Stimulated activated CD8-positive, alpha-beta memory T cell treated with anti-CD3 and anti-CD28 coated beads, Interleukin-4, amount 100 ng/mL, for 4 hours (primary cell): ENCODE measurements at places on chromosomes 1 and 21.

GRCh38 chr1:204288021-204288588, 71.6 kb downstream of the PLEKHA6 start:
- DNase-seq, result no peak

DNA sequence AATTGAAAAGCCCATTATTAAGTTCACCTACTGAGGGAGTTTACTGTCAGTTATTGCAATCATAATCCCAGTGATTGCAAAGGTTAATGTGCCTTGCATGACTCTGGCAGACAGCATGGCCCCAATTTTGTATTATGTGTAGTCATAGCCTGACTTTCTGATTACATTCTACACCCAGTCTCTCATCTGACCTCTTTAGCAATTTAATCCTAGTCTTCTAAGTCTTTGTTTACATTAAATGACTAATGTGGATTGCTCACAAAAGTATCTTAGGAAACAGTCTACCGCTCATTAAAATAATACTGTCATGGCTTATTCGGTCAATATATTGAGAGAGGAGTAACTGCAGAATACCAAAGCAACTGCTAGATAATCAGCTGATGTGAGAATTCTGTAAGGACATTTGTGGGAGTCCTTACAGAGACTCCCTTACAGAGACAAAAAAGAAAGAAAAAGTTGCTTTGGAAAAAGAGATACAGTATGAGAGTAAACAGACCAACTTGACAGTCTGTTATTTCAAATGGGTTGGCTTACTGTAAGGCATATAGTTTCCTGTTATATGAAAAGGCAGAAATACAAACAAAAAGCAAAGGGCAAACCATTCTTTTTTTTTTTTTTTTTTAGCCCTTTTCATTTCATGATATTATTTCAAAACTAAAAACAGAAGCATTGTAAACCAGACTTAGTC, 42.8 kb downstream of the SMG7 start:
- no peak for DNase-seq

DNA sequence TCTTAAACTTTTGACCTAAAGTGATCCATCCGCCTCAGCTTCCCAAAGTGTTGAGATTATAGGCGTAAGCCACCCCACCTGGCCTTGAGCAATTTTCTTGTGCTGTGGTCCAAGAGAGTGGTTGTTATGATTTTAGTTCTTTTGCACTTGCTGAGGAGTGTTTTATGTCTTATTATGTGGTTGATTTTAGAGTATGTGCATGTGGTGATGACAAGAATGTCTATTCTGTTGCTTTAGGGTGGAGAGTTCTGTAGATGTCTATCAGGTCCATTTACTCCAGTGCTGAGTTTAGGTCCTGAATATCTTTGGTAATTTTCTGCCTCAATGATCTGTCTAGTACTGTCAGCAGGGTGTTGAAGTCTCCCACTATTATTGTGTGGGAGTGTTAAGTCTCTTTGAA, 11.2 kb upstream of the S100B start:
- DNase-seq, result no peak

GRCh38 chr1:94852788-94853187, 32.6 kb downstream of the SLC44A3 start:
- DNase-seq, result no peak

DNA sequence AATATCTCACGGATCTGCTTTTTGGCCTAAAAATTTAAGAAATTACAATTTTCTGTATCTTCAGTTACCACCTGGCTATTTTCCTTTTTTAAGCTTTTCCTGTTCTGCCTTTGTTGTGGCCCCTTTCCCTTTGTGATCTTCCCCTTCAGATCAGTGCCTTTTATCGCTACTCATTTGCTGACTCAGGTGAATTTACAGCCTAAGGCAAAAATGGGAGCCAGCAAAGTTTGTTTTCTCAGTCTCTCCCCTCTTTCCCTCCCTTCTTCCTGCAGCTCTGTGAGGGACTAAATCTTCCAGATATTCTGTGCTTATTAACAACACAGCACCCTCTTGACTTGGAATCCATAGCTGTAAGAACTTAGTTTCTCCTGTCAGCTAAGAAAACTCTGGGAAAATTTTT, 5.3 kb upstream of the PRRC2C start:
- DNase-seq, result no peak

DNA sequence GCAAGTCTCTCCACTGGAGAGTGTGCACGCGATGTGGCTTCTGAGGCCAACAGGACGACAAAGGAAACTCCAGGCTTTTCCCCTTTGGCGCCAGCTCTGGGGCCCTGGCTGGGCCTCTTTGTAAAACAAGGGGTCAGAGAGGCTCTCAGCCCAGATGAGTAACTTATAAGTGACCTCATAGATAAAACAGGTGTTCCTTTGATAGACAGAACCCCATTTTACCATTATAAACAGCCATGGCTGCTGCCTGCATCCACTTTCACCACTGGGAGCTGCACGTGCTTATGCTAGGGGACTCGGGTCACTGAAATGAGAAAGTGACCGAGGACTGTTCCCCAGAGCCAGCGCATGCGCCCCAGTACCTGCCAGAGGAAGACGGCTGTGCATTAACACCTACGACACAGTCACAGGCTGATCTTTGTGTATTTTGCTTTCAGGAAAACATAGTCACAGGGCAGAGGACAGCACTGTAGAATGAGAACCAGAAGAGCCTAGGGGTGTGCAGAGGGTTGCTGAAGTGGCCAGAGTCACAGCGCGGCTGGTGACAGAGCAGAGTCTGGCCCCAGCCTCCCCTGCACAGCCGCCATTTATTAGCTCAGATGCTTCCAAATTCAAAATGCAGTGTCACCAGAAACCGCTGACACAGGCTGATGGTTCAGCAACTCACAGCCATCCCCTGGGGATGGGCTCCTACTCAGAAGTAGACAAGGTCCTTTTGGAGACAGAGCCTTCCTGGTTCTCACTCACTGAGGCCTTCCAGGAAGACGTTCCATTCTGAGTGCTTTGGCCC, 12.7 kb downstream of the RNF207 start:
- DNase-seq, result no peak

GRCh38 chr1:10864776-10865175, 68.3 kb upstream of the CASZ1 start:
- no peak for DNase-seq

GRCh38 chr1:232915212-232915611, 35.2 kb upstream of the NTPCR start:
- DNase-seq, result no peak

- DNase-seq, result no peak
Observed at GRCh38 chr1:97365026-97365425, 555.8 kb downstream of the DPYD start.

GRCh38 chr1:160722726-160723125, 11.1 kb upstream of the CD48 start:
- DNase-seq, result no peak

- DNase-seq, result no peak
Observed at GRCh38 chr1:206021008-206021625, 2.6 kb downstream of the CTSE start.

DNA sequence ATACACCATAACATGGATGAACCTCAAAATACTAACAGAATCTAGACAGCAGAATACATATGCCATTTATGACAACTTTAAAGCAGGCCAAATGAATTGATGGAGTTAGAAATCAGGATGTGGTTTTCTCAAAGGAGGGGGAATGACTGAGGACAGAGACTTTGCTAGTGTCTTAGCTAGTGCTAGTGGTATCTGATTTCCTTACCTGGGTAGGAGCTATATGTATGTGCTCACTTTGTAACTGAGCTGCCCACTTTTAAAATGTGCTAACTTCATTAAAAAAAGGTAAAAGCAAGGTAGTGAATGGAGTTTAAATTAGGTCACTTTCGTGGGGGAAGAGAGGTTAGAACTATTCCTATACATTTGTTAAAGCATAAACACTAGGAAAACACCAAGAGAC, 2.6 kb downstream of the GTF2B start:
- no peak for DNase-seq

- DNase-seq, result no peak
Observed at GRCh38 chr1:6126521-6127067, 53.5 kb downstream of the CHD5 start.

GRCh38 chr1:198598796-198599321, 40.0 kb upstream of the PTPRC start:
- DNase-seq, result no peak

- DNase-seq, result no peak
Observed at GRCh38 chr1:182146286-182146685, 84.8 kb upstream of the ZNF648 start.

GRCh38 chr1:45815667-45816458, 12.5 kb downstream of the MAST2 start:
- DNase-seq, result no peak

DNA sequence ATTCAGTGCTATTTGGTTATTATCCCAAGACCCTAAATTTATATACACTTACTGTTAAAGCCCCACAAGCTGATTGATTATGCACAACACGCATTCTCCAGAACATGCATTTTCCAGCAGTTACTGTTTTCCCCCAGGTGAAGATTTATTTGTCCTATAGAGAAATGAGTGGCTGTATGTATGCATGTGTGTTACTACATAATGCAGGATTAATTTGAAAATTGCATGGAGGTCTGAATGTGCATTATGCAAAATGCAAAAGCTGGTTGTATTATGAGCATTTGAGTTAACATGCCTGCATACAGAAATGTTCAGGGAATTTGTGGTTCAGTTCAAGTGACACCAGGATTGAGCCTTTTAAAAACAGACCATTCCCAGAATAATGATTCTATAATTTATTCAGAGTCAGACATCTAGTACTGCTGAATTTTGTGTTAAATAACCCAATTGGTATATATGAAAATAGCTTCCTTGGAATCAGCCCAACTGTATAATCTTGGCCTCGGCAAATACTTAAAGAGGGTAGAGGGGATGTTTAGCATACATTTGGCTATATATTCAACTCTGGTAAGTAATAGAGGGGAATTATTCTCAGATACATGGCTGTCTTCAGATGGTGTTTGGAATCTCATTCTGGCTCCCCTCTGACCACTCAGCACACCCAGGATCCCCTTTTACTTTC, 320.0 kb downstream of the HHAT start:
- DNase-seq, result no peak

GRCh38 chr1:178254433-178254832, 160.5 kb downstream of the RASAL2 start:
- DNase-seq, result no peak

- no peak for DNase-seq
Observed at GRCh38 chr1:222861062-222861461, 46.2 kb downstream of the DISP1 start.

DNA sequence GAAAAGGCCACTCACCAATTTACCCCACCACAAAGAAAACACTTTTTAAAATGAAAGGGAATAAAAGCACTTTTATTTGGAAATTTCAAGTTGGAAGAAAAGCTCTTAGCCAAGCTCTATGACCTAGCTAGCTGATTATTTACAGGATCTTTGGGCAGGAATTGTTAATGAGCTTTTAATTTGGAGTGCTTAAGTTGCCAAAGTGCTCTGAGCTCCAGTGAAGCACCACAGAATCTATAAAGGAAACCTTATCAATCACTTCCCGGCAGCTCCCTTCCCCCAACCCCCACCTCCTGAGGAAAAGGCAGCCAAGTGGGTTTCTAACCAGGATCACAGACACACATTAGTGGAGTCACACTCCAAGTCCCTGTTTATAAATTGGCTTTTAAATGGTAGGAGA, 1.5 kb downstream of the ERI3 start:
- no peak for DNase-seq

- no peak for DNase-seq
Observed at GRCh38 chr1:44523593-44524591, 118.8 kb downstream of the RNF220 start.

DNA sequence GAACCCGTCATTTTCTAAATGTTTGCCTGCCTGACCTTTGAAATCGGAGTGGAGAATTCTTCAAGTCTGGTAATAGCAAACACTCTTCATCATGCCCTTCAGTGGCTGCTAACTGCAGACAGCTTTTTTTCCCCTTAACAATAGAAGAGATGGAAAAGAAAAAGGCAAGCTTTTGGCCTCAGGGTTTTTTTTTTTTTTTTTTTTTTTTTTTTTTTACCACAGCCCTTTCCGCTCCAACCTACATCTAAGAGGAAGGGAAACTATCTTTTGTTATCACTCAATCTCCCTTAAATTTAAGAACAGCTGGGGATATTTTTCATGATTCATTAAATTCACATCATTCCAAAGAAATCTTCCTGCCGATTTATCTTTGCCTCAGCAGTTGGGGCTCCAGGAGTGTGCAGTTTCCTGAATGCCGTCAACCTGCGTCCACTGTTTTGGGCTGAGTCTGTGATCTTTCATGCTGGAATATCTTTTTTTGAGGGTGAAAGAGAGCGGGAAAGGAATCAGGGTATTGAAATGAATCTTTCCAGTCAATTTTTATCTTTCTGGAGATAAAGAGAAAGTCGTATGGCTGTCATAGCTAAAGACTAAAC, 144.5 kb upstream of the SMYD2 start:
- no peak for DNase-seq

- no peak for DNase-seq
Observed at GRCh38 chr1:153573351-153573750, 7.7 kb upstream of the S100A2 start.

DNA sequence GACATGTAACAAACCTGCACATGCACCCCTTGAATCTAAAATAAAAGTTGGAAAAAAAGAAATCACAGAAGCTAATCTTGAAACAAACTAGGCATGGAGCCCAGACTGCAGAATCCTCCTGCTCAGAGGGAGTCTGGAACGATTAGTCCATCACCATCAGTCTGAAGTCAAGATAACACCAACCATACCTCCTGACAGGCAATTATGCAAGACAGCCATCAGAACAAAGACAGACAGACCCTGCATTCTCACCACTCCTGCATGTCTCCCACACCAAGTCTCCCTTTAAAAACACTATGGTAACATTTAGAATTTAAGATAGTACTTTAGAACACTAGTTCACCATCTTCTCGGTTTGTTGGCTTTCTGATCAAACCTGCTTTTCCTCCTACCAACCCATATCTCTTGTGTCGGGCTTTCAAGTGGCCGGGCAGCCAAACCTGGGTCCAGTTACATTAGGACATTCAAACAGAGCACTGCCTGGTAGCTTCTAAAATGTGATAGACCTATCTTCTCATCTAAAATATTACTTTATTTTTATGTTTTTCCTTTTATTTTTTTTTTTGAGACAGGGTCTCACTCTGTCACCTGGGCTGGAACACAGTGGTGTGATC, 10.1 kb downstream of the YARS1 start:
- DNase-seq, result no peak

DNA sequence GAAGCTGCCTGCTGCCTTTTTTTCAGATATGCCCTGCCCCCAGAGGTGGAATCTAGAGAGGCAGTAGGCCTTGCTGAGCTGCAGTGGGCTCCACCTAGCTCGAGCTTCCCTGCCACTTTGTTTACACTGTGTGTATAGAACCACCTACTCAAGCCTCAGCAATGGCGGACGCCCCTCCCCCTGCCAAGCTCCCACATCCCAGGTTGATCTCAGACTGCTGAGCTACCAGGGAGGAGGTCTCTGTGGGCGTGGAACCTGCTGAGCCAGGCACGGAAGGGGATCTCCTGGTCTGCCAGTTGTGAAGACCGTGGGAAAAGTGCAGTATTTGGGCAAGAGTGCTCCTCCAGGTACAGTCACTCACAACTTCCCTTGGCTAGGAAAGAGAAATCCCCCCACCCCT, 65.1 kb downstream of the MSH4 start:
- DNase-seq, result no peak
